ENCODE measurements at places on chromosomes 11 and 22. TPM values are rescaled to one million over a fixed set of nuclear protein-coding genes. Genes with fewer than 3 reads are reported as not detected.
A peak's percentile ranks its signal among the peaks of the same experiment; 100 is the strongest.

MPEG1 gene
- 1.8 TPM for total RNA-seq

DNA sequence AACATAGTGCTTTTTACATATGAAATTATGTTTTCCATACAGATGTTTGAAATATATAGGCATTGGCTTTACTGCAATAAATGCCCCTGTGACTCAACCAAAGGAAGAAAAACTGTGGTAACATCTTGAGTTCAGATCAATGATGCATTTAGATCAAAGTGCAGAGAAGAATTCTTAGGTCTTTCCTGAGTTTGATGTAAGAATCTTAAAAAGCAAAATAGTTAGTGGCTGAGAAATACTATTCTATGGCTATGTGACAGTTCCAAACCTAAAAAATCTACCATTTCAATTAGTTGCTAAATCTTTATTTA lies 93.7 kb downstream of the SOX6 start:
- no peak for ATAC-seq

GRCh38 chr22:35454416-35455054 lies 54.6 kb downstream of the MCM5 start:
- ATAC-seq = no peak

- ATAC-seq = no peak
Observed at GRCh38 chr11:126929179-126930061, 71.2 kb downstream of the KIRREL3 start.

WNT7B gene
- total RNA-seq = 8.4 TPM

OR9Q1 gene
- not detected for total RNA-seq

DNA sequence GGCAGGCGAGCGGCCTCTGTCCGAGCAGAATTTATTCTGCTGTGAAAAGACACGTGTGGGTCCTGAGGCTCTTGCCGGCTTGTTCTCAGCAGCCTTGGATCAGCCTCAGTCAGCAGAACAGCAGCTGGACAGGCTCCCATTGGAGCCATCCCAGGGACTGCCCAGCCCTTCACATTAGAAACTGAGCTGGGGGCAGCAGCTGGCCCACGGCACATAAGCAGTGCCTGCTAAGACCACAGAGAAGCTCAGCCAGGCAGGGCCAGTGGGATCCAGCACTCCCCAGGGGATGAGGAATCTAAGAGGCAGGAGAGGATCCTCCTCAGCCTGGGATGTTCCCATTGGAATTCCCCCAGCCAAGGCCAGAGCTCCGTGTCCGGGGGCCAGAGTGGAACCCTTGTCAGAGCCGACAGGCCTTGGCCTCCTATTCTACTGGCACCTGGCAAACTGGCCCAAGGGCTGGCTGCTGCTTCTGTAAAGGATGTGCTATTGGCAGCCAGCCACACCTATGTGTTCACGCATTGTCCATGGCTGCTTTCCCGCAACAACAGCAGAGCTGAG lies 18.2 kb downstream of the RTN4R start:
- ATAC-seq = no peak

NR1H3 gene
- total RNA-seq = 5.8 TPM

GGTLC3 gene
- total RNA-seq = not detected

GRCh38 chr11:96229354-96229977 lies 113.5 kb downstream of the MAML2 start:
- ATAC-seq = no peak

DNA sequence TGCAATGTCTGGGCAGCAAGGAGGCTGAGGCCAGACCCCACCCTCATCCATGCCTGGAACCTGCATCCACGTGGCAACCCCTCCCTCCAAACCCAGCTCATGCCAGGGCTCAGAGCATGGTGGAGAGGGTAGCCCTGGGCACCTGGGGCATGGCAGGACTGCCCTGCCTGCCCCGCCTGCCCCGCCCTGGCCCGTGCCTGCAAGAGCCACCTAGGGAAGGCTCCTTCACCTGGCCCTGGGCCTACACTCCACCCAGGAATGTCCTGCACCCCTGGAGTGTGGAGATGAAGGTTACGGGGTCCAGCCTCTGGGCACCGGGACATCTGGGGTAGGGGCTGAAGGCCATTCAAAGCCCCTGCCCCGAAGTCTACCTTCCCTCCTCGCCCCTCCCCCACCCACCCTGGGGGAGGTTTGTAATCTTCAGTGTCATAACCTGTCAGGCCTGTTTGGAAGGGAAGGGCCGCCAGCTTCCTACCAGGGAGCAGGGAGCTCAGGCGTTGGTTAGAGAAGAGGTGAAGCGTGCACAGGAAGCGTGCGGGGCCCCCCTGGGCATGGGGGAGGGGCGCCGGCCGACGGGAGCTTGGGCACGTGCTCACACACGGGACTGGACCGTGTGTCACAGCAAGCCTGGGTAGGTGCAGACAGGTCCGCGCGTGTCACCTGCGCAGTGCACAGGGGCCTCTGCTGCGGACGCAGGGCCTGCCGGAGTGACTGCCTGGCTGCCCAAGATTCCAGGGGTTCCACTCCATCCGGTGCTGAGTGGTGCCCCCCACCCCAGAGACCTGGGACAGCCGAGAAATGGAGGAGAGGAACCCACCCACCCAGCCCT lies 30.7 kb upstream of the TH start:
- peak; percentile 94 for ATAC-seq

ZNF280B gene
- total RNA-seq = 0.04 TPM

- ATAC-seq = no peak
Observed at GRCh38 chr11:26930518-26931247, 63.2 kb upstream of the FIBIN start.

ADAMTS15 gene
- 2.0 TPM for total RNA-seq

- ATAC-seq = no peak
Observed at GRCh38 chr11:47982616-47983015, 2.3 kb downstream of the PTPRJ start.

ARHGEF12 gene
- total RNA-seq = 62.7 TPM

GRCh38 chr11:133595998-133596590 lies 63.8 kb upstream of the OPCML start:
- no peak for ATAC-seq

- no peak for ATAC-seq
Observed at GRCh38 chr22:35437049-35437448, 37.1 kb downstream of the MCM5 start.

GRCh38 chr22:29330753-29331152 lies 15.3 kb upstream of the RASL10A start:
- no peak for ATAC-seq

- ATAC-seq = no peak
Observed at GRCh38 chr11:2732261-2732939, 32.6 kb upstream of the KCNQ1OT1 start.

- no peak for ATAC-seq
Observed at GRCh38 chr11:30697032-30697431, 110.9 kb upstream of the MPPED2 start.

MEN1 gene
- total RNA-seq = 15.6 TPM

CREB3L1 gene
- total RNA-seq = 0.64 TPM

GRCh38 chr11:91046261-91046660 lies 823.4 kb upstream of the CHORDC1 start:
- no peak for ATAC-seq

Measured in esophagus mucosa (tissue), 1 donor.